CD14-positive monocyte (primary cell): ENCODE measurements at places on chromosomes 4 and X. TPM values are rescaled to one million over a fixed set of nuclear protein-coding genes. Genes with fewer than 3 reads are reported as not detected.
A peak's percentile ranks its signal among the peaks of the same experiment; 100 is the strongest.

DNA sequence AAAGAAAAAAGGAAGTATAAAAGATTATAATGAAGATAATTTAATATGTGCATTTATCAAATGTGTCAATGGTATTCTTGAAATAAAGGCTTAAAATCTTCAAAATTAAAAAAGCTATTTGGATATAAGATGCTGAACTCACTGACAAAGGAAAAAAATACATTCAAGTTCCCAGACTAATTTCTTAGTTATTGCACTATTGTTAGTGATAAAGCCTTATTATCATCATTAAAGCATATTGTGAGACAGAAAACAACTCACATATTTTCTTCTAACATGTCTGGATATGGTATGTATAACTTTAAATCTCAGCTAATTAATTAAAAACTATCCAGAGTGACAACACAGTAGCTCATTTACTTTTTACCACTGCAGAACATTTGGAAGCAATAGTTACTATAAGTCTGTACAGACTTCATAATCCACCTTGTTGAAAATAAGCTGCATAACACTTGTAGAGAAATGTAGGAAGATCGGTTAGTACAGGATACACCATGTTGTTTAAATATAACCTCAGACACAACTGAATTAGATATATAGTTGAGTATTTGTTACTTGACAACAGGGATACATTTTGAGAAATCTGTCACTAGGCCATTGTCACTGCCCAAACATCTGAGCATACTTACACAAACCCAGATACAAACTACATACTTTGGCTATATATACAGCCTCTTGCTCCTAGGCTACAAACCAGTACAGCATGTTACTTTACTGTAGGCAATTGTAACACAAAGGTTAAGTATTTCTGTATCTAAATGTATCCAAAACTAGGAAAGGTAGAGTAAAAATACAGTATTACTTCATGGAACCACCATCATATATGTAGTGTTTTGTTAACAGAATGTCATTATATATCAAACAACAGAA, 12.8 kb upstream of the FAM200B start:
- no peak for DNase-seq

FGFBP1 gene
- not detected for polyA plus RNA-seq

HS3ST1 gene
- 0.02 TPM for polyA plus RNA-seq

DNA sequence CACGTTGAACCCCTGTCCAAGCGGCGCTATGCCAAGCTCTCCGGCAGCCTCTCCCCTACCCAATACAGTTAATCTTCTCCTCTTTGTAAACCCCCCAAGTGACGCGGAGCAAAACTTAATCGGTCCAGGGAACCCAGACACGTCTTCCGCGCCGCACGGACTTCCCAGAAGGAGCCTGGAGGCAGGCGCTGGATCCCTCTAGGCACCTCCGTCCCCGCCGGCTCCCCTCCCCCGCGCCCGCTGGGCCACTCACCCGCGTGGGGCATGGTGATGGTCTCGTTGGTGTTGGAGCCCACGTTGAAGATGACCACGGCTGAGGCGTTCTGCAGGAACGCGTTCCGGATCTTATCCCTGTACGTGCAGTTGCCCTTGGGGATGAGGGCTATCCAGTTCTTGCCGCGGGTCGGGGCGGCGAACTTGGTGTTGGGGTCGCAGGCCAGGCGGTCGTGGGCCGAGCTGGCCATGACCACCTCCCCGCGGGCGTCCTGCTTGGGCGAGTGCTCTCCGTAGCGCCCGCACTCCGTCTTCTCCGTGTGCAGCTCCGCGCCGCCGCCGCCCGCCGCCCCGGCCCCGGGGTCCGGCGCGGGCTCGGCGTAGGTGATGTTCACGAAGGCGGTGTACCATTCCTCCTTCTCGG, 1.1 kb downstream of the RNF150 start:
- DNase-seq = no peak

DNA sequence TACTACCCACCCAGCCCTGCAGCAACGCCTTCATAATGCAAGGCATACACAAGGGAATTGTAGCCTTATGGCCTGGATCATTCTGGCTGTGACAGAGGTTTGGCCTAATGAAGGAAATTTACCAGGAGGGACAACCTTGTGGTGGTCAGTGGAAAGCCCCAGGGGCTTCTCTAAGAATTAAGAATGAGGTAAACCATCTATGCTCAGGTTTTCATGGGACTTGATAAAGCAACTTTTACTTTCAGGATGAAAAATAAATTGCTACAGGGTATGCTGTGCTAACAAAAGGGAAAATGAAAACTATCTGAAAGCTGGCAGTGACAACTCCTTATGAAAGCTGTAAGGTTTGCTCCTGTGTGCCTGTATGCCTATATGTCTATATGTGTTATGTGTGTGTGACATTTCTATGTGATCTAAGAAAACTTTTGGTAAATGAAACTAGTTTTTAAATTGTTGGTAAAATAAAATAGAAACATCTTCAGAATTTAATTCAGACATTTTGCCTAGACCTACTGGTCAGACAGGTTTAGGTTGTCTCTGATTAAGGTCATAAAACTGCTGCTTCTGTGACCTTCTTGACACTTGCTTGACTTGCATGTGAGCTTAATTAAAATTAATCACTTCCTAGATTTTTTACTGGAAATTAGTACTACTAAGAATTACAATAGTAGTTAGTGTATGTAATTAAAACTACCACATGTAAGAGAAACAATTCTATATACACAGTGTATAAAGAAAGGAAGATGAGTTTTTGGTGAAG, 19.9 kb upstream of the TXK start:
- DNase-seq = no peak

DNA sequence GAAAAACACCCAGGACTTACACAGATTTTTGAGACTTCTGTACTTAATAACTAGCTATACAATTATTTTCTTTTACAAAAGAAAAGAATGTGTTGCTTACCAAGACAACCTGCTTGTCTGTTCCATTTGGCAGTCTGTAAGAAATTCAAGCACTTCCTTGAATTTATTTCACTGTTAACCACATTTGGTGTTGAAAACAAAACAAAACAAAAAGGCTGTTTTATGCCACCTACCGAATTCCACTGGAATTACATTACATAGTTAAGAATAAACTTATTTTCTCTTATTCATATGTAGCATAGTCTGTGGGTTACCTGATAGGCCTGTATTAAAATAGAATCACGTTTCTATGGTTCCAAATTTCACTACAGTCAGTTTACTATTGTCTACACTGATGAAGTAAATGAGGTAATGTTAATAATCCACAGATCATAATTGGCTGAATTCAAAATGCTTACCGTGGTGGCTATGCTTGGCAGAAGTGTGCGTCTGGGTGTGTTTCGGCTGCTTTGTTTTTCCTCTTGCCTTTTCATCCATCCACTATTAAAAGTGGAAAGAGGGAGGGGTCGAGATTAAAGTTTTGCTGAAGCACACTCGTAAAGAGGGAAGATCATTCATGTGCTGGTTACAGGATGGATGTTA, at the start of gene TLR1:
Gene TLR1, minus strand, starts transcription at position 138 of the 642 bp plus-strand sequence. CDS start 5,960 bp downstream, outside the sequence.
- peak; percentile 88 for DNase-seq

GRCh38 chr4:151459375-151459774, 50.4 kb downstream of the FHIP1A start:
- no peak for DNase-seq

MTMR8 gene
- polyA plus RNA-seq = 0.27 and 0.51 TPM in 2 replicates

SULT1B1 gene
- 0.79 and 3.4 TPM in 2 replicates for polyA plus RNA-seq

DNA sequence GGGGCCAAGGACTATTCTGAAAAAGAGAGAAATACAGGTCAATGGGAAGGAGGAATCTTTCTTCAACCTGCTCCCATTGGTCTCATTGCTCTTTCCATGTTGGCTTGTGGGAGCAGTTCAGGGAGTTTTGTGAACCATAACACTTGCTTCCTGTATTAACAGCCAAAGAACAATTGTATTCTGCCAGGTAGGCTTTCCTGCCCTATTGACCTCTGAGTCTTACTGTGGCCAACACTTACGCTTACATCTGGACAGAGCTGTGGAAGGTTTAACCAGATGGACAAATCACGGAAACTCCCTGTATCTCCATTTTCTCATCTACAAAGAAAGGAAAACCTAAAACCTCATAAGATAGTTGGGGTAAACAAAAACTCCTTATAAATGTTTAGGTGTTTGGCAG, 30.7 kb downstream of the MID1IP1 start:
- DNase-seq = no peak

- no peak for DNase-seq
Observed at GRCh38 chr4:141573678-141574077, 62.7 kb upstream of the IL15 start.

- DNase-seq = no peak
Observed at GRCh38 chr4:10747186-10747585, 62.6 kb upstream of the CLNK start.

DNA sequence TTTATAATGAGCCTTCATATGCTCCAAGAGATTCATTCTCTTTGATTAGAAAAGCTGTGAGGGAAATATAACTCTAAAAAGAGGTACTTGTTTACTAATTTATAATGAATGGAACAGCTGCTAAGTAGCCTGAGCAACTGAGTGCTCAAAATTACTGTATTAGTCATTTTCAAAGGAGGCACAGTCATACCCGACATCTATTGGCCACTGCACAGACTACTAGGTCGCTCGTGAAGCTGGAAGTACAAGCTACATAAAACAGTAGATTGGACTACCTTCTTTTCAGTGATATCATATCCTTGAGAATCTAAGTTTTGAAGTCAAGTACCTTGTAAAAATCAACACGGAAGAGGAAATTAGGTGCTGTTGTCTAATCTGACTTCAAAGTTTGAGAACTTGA, 52.0 kb upstream of the GLRB start:
- no peak for DNase-seq

DNA sequence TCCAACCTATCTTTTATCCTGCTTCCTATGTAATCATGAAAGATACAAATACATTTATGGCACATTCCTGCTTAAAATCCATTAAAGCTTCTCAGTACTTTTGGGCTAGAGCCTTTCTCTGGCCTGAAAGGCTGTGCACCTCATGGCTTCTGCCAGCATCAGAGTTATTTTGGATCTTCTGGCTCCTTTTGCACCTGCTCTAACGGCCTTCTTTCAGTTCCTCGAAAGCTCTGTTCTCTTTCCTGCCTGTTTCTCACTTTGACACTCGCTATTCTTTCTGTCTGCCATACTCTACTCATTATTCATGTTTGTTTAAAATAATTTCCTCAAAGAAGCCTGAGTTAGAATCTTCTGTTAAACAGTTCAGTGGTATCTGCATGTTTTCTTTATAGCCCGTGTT, 86.0 kb downstream of the LRP2BP start:
- DNase-seq = no peak

DNA sequence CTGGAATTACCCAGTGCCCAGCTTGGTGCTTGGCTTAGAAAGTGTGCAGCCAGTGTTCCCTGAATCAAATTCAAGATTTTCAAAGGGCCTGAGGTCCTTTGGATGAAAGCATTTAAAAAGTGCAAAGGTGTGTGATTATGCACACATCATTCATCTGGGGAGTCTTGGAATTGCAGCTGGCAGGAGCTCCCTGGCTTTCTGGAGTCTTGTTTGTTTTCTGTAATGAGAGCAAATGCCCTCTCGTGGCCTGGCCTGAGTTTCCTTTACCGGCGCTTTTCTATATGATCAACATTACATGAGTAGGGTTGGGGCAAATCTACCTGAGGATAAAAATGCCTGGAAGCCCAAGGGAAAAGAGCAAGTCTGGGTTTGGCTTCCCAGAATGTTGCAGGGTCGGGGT, 24.6 kb upstream of the SORCS2 start:
- no peak for DNase-seq

GRCh38 chr4:18844726-18845125, 823.2 kb upstream of the LCORL start:
- DNase-seq = no peak

DNA sequence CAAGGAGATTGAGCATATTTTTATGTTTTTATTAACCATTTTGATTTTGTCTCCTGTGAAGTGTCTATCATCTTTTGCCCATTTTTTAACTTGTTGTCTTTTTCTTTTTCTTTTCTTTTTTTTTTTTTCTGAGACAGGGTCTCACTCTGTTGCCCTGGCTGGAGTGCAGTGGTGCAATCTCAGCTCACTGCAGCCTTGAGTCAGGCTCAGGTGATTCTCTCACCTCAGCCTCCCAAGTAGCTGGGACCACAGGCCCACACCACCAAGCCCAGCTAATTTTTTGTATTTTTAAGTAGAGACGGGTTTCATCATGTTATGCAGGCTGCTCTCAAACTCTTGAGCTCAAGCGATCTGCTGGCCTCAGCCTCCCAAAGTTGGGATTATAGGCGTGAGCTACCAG, 4.6 kb upstream of the ADD1 start:
- DNase-seq = no peak

THOC2 gene
- 12.5 TPM for polyA plus RNA-seq

DNA sequence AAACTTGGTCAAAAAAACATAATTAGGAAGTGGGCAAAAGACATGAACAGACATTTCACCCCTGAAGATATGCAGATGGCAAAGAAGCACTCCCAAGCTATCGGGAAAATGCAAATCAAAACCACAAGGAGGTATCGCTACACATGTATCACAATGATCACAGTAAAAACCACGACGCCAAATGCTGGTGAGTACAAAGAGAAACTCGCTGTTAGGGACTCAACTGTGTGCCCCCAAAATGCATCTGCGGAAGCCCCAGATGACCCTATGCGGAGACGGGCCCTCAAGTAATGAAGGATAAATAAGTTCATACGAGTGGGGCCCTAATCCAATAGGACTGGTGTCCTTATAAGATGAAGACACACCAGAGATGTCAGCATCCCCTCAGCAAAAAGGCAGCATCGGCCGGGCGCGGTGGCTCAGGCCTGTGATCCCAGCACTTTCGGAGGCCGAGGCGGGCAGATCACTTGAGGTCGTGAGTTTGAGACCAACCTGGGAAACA, 10.2 kb downstream of the GAK start:
- DNase-seq = no peak

GRCh38 chr4:3128058-3128457, 53.6 kb downstream of the HTT start:
- DNase-seq = no peak

- no peak for DNase-seq
Observed at GRCh38 chr4:20839957-20840356, 139.7 kb downstream of the PACRGL start.

DNA sequence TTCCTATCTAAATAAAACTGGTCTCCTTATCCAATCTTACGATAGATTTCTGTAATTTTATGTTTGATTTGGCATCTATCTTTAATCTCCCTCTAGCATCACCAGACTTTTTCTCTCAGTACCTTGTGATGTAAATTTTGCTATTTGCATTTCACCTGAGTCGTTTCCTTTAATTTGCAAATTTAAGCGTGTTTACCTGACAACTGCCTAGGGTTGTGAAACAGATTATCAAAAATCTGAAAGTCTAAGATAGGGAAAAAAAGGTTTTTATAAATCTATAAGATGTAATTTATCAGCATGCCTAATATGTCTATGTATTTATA, 39.4 kb upstream of the TMPRSS11E start:
- no peak for DNase-seq

GRCh38 chrX:21840193-21840545, 752 bp downstream of the MBTPS2 start:
- DNase-seq = no peak

NOX1 gene
- polyA plus RNA-seq = not detected

GRCh38 chr4:120728892-120729675, 193.4 kb downstream of the PRDM5 start:
- no peak for DNase-seq

MAGEA1 gene
- not detected for polyA plus RNA-seq

DNA sequence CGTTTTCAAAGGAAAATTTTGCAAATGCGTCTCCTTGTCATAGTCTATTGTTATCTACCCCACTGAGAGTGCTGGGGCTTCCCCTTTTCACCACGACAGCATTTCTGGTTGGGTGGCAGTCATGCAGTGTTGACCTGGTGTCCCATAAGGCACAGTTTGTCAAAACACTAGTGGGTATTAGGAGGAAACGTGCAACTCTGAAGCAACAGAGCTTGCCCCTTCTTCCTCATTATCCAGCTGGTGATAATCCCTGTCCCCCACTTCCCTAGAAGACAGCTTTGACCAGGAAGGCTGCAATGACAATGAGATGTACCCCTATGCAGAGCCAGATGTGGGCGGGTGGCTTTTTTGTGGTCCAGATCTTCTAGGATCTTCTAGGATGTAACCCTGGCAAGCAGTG, 1.8 kb downstream of the TBC1D1 start:
- DNase-seq = peak; percentile 78
